ENCODE measurements at places on chromosomes 12 and 14.

- no peak for DNase-seq
Measured at GRCh38 chr12:86697916-86698640, 441.9 kb upstream of the MGAT4C start.

DNA sequence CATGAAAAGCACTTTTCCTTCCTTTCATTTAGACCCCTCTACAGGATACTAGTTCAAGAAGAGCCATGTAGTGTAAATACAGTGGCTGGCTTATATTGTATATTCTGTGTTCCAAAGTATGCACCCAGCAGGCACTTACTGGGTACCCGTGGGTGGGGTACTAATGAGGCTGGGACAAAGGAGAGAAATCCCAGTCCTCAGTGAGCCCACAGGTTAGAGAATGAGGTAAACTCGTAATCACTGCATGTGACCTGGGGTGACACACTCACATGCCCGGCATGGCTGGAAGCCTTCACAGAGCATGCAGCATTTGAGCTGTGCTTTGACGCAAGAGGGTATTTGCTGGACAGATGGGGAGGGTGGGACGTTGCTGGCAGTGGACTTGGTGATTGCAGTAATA is 17.1 kb downstream of the SLC24A4 start:
- DNase-seq: no peak

GRCh38 chr14:58718226-58719205 is 80.8 kb downstream of the DACT1 start:
- DNase-seq: no peak

- no peak for DNase-seq
Measured at GRCh38 chr12:6181583-6182278, 18.5 kb upstream of the CD9 start.

DNA sequence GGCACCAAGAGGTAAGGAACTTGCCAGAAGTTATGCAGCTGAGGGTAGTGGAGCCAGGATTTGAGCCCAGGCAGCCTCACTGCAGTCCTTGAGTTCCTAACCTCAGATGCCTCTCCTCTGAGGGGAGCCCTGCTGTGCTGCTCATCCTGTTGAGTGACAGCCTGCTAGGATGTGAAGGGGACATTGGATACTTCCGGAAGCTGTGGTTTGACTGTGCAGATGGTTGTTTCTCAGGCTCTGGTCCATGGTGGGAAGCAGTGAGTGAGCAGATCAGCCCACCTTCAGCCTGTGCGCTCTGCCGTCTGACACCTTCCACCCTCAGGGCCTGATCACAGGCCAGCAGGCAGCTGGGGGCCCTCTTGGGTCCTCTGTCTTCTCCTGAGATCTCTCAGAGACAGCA is 253.2 kb downstream of the CACNA1C start:
- no peak for DNase-seq

DNA sequence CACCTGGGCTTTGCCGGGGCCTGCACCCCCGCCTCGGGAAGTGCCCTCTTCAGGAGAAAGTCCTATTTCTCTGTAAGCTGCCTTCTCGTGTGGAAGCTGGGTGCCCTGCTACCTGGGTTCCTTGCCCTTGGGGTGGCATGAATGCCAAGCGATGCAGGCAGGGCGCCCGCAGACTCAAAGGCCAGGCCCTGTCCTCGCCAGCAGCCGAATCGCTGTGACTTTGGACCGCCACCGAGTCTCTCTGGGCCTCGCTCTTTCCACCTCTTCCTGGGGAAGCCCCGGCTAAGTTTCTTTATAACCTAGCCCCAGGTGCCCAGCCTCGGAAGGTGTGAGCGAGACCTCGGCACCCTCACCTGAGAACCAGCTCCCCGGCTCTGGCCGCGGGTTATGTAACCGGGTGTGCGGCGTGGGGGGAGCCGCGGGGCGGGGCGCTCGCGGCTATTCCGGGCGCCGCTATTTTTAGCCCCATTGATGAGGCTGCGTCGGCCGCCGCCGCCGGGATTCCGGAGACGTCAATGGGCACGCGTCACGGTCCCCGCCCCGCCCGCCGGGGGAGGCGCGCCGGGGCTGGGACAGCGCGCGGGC is 14.6 kb upstream of the NR4A1 start:
- peak; percentile 86 for DNase-seq

DNA sequence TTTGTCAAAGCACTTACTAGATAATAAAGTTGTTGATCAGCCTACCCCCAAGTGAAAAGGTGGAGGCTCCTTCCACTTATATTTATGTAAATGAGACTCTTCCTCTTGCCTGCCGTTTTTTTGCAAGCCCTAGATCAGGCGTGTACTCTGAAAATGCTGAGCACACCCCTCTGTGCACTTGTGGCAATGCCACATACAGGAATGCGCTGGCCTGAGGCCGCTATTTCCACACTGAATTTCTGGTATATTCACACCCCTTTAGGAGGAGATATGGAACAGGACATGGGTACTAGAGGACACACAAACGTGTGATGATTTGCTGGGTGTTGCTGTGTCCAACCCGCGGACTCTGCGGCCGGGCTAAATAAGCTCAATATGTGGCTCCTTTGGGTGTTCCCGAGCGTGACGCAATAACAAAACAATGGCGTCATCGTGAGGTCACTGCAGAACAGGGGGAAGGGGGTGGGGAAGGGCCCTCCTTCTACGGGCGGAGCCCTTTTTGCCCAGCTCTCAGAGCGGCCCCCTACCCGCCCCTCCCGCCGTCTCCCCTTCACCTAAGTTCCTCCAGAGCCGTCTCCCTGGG is 554 bp upstream of the TSPAN31 start:
- DNase-seq: peak; percentile 81

- peak; percentile 17 for DNase-seq
Measured at GRCh38 chr12:27331291-27331926, 1.2 kb upstream of the BMAL2 start.

DNA sequence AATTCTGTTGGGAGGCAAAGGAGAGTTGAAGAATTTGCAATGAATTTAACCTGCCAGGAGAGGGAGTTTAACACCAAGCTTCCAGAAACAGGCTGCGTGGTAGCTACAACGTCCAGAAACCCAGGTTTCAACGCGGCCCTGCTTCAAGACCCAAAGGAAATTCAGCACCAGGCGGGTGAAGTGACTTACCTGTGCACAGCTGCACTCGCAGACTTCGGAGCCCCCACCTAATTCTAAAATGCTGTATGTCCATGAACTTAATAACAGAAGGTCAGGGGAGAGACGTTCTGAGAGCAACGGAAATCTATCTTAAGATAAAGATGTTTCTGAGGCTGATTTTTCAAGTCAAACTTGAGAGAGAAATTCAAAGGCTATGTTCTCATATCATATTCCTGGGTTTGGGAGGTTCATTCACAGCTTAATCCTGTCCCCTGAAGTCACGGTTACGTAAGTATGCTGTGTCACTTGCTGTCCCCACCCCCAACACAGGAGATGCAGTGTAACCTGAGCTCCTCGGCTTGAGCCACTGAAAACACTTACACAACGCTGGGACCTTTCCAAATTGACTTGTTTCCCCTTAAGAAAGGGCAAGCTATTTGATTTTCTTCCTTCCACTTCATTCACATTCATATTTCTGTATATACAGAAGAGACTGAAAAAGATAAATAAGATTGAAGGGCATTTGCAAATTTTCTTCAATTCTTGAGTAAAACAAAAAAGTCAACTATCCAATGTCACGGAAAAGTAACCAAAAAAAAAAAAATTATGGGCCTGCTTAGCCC is 22.7 kb downstream of the CLIP1 start:
- peak; percentile 48 for DNase-seq

GRCh38 chr12:98243190-98243589 is 272.2 kb upstream of the TMPO start:
- DNase-seq: no peak

- DNase-seq: no peak
Measured at GRCh38 chr12:2535583-2536204, 259.1 kb upstream of the FKBP4 start.

DNA sequence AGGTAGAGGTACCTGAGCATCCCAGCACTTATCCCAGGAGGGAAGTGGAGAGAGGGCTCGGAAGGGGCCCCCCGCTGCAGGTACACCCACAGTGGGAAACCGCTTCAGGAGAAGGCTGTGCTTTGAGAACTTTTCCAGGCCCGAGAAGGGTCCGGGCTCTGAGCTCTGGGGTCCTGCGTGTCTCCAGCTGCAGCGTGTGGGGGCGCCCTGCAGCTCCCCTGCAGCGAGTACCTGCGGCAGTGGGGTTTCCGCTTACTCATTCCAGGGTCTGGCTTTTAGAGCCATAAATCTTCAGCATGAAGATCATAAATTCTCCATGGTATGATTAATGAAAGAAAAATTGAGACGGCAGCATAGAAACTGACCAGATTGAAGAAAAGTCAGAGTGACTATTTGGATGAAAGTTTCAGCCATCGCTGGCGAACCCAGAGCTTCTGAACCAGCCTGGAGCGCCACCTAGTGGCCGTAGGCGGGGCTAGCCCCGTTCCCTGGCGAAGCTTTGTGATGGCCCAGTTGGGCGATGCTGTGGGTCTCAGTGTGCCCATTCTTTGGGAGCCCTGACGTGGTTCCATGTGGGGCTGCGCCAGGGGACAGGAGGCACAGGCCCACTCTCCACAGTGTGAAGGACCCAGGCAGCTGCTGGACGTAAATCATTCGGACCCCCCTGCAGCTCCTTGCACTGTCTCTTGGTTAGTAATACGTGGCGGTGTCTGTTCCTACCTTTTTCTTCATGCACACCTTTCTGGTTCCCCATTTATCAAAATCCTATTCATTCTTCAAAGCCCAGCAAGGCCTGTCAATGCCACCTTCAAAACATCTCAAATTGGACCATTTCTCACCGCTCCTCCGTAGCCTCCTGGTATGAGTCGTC is 198.2 kb downstream of the TSPAN9 start:
- peak; percentile 81 for DNase-seq

GRCh38 chr12:8698132-8698851 is 501 bp downstream of the RIMKLB start:
- DNase-seq: peak; percentile 61

DNA sequence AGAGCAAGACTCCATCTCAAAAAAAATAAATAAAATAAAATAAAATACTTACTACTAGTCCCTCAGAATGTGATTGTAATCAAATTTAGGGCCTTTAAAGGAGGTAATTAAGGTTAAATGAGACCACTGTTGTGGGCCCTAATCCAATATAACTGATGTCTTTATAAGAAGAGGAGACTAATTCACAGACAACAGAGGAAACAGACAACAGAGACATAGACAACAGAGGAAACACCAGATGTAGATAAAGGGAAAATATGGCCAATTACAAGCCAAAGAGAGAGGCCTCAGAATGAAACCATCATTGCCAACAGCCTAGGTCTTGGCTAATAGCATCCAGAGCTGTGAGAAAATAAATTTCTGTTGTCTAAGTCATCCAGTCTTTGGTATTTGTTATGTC is 669.0 kb upstream of the FOXG1 start:
- DNase-seq: no peak

DNA sequence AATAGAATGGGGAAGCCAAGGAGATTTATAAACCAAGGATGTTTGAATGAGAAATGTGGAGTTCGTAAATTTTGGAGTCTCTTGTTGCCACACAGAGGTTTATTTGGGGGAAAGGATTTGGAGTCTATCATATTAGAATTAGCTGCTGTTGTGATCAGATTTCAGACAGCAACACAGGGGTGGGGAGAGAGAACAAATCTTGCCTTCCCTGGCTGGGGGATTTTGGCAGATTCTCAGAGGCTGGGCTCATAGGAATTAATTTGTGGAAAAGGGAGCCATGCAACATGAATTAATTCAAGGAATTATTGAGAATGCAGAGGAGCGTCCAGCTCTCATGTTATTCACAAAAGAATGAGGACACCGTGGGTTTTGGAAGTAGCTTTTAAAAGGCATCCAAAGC is 73.9 kb upstream of the PRMT8 start:
- DNase-seq: no peak

GRCh38 chr14:58356268-58356667 is 39.5 kb upstream of the TOMM20L start:
- DNase-seq: no peak

DNA sequence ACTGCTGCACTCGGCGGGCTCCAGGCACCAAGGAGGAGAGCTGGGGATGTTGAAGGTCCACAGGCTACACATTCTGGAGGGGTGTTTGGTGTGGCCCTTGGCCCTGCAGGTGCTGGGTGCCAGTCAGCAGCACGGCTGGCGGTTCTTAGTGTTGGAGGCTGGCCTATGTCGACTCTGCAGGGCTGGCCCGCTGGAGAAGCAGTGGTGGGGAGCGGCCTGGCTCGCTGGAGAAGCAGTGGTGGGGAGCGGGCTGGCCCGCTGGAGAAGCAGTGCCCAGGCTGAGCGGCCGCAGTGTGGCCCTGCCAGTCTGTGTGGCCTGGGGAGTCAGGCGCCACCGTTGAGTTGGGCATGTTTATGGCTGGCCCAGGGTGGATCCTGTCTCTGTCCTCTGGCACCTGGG is 27.3 kb downstream of the MTA1 start:
- DNase-seq: no peak

GRCh38 chr12:96213869-96214268 is 19.7 kb downstream of the ELK3 start:
- no peak for DNase-seq

- DNase-seq: no peak
Measured at GRCh38 chr12:79873201-79873600, 61.7 kb downstream of the PPP1R12A start.

Data from stimulated activated naive CD8-positive, alpha-beta T cell treated with anti-CD3 and anti-CD28 coated beads, Interleukin-15, Interleukin-2, amounts not matched to agents 100 U/mL and 50 U/mL, for 24 hours (primary cell).